Hair follicle dermal papilla cell (primary cell): ENCODE measurements at places on chromosomes 2 and 18. TPM values are rescaled to one million over a fixed set of nuclear protein-coding genes. Genes with fewer than 3 reads are reported as not detected.

Gene RUFY4
- not detected in 2 replicates for total RNA-seq

Gene TWSG1
- 199 and 258 TPM in 2 replicates for total RNA-seq

Gene RAB12
- total RNA-seq, result 48.2 and 55.7 TPM in 2 replicates

Gene RIT2
- not detected in 2 replicates for total RNA-seq

Gene LIMS3
- total RNA-seq, result 2.2 TPM in 1 of 2 replicates, not detected in the other

Gene ALPI
- total RNA-seq, result not detected in 2 replicates

Gene SPP2
- not detected in 2 replicates for total RNA-seq
